Stimulated activated memory B cell treated with anti-CD40 and anti-IgM and Interleukin-4, amounts not matched to agents 10 μg/mL and 1 μg/mL and 100 μg/mL, for 72 hours (primary cell): ENCODE measurements at places on chromosomes 4 and X.

DNA sequence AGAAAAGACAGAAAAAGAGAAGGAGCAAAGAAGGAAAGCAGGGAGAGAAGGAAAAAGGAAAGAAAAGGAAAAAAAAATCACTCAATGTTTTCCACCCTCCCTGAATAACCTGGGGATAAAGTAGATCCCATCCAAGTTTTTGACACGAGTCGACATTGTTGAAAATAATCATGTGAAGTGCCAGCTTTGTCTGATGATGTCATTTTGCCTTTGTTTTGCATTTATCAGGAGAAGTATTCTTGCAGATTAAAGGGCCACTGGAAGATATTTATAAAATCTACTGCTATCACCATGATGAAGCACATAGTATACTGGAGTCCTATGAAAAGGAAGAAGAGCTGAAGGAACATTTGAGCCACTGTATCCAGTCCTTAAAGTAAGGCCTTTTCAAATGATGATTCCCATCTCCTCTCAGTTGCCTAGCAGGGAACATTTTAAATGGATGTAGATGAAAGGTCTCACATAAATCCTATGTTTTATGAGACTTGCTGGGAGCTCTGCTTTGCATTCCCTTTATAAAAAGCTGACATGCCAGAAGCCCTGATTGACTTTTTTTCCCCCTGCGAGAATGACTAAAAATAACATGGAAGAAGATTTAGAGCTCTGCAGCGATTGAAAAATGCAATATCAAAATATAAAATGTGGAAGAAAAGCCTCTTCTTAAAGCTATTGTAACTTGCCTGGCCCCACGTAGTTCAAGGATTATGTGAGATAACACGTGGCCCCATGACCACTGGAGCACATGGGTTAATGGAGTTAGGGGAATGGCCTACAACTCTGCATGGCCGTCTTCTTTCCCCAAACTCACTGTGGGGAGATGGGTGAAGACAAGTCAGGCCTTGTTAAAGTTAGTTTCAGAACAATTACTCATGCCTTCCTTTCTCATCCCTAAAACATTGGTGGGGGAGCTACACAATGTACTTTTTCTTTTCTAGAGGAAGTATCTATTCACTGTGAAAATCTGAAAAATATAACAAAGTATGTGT, 77.5 kb downstream of the INTS12 start:
- no peak for ATAC-seq

- ATAC-seq, result peak; percentile 26
Measured at GRCh38 chr4:124713185-124713592, 657 bp upstream of the ANKRD50 start.

GRCh38 chr4:185874516-185875230, 62.7 kb upstream of the SORBS2 start:
- ATAC-seq, result no peak

- ATAC-seq, result peak; percentile 45
Measured at GRCh38 chr4:55722132-55722531, 86.0 kb upstream of the NMU start.

DNA sequence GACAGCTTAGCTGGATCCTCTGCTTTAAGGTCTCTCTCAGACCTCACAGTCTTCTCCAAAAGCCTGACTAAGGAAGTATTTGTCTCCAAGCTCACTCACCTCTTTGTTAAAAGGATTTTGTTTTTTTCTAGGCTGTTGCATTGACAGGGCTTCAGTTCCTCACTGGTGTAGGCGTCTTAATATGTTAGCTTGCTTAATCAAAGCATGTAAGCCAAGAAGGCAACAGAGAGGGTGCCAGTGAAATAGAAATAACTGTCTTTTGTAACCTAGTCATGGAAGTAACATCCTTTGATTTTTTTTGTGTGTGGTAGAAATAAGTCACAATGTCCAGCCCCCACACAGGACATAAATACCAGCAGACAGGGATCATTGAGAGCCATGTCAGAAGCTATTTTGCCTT, 58.8 kb downstream of the FIP1L1 start:
- no peak for ATAC-seq

GRCh38 chr4:35358001-35358584, 886.2 kb downstream of the ARAP2 start:
- no peak for ATAC-seq

- no peak for ATAC-seq
Measured at GRCh38 chr4:159027535-159027934, 75.3 kb upstream of the RAPGEF2 start.

DNA sequence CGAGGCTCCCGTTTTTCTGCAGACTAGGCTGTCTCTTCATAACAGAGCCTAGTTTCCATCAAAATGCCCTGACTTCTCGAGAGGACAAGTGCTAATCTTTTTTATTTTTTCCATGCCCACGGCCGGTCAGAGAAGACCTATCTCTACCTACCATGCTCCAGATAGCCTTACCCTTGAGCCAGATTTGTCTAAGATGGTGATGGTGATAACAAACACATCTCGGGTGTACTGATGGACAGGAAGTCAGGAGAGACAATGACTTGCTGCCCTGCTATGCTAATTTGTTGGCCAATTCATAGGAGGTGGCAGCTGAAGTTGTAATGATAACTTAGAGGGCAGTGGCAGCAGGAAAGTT, 42.2 kb upstream of the NKRF start:
- ATAC-seq, result no peak

GRCh38 chrX:133290076-133290475, 71.9 kb upstream of the TFDP3 start:
- no peak for ATAC-seq
